ENCODE measurements at places on chromosomes 16 and 17. TPM values are rescaled to one million over a fixed set of nuclear protein-coding genes. Genes with fewer than 3 reads are reported as not detected.

The CACNG1 gene
- total RNA-seq: not detected

DNA sequence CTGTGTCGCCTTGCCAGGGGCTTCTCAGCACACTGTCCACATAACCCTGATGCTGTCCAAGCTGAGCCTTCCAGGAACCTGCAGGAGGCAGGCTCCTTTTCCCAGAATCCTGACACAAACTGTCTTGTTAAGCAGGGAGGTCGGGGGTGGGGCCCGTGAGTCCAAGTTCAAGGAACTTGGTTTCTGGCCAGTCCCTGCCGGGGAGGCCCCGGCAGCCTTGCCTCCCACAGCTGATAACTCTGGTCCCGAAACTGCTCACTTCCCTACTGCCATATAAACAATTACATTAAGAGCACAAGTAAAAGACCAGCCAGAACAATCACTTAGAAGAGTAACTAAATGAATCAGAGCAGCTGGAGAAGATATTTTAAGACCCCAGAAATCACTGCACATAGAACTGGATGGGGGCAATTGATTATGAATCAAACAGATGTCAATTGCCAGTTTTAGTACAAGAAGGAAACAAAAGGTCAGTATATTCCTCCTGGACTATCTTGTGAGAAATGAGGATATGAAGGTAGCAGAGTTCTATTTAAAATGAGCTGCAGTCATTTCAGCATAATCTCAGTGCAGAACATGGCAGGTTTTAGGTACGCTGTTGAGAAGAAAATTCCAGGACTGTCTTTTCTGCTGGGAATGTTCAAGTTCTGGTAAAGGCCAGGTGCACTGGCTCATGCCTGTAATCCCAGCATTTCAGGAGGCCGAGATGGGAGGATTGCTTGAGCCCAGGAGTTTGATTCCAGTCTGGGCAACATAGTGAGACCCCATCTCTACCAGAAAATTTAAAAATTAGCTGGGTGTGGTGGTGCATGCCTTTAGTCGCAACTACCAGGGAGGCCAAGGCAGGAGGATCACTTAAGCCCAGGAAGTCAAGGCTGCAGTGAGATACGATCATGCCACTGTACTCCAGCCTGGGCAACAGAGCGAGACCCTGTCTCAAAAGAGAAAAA lies 169.8 kb downstream of the PITPNC1 start:
- DNase-seq: peak; percentile 33

DNA sequence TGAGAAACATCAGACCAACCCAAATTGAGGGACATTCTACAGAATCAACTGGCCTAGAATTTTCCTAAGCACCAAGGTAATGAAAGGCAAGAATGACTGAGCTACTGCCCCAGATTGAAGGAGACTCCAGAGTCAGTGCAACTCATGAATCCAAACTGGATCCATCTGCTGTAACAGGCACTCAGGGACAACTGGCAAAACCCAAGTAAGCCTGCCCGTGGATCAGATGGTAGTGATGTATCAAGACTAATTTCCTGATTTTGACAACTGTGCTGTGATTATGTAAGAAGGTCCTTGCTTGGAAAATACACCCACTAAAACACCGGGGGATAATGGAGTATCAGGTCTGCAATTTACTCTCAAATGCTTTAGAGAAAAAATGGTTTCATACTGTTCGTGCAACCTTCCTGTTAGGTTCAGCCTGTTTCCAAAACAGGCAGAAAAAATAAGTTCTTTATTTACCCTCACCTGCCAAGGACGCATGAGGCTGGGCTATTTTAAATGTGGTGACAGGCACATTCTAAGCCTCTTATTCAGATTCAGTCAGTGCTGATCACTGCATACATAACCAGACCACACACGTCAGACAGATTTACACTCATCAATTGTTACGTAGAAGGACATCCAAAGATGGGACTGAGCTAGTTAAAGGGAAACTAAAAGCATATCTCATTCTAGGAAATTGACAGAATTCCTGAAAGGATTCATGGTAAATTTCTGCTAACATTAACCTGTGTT lies 7.0 kb downstream of the MBTPS1 start:
- peak; percentile 45 for DNase-seq

- DNase-seq: peak; percentile 20
These were observed 67.9 kb downstream of the ZZEF1 start for GRCh38 chr17:4074831-4075495.

The TSPAN10 gene
- 3.2 TPM for total RNA-seq

DNA sequence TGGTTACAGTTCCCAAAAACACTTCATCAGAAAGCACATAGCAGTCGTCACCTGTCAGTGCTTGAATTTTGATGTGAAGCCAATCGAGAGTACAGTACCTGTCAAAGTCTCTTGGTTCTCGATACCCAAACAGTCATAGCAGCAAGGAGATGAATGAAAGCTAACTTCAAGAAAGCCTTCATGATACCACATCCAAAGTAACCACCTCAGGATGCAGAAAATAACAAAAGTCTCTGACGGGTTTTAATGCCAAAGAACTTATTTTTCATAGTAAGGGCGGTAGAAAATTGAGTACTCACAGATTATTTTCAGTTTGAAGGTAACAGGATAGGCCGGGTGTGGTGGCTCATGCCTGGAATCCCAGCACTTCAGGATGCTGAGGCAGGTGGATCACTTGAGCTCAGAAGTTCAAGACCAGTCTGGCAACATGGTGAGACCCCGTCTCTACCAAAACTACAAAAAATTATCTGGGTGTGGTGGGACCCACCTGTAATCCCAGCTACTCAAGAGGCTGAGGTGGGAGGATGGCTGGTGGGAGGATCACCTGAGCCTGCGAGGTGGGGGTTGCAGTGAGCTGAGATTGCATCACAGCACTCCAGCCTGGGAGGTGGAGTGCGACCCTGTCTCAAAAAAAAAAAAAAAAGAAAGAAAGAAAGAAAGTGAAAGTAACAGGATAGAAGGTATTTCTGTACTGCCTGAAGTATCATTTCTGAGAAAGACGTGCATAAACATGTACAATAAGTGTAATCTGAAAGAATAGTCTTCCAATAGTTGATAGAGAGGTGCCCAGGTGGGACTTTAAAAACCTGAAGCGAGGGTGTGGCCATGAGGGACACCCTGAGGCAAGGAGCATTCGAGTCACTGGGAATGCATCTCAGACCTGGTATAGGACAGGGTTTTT lies 15.4 kb downstream of the MFSD11 start:
- no peak for DNase-seq

GRCh38 chr16:2205967-2206313 lies 686 bp downstream of the MLST8 start:
- no peak for DNase-seq

GRCh38 chr16:29810699-29811169 lies 1.3 kb upstream of the PRRT2 start:
- no peak for DNase-seq

The E2F4 gene
- 44.7 TPM for total RNA-seq

DNA sequence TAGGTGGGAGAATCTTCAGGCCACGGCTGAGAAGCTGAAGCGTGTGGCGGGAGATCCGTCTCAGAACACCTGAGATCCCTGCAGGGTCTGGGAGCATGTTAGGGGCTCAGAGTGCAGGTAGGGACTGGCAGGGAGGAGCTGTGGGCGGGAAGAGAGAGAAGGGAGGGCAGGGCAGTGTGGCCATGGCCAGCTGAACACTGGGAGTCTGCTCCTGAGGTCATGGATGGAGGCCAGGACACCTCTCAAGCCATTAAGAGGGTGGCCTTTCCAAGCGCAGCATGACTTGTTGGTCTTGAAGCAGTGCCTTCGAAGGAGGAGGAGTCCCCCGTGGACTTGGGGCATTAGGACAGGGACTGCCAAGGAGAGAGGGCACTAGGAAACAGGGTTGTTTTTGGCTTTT lies 23.7 kb downstream of the NAA60 start:
- DNase-seq: no peak

The TLCD3B gene
- 1.9 TPM for total RNA-seq

- no peak for DNase-seq
These were observed 970.5 kb upstream of the EEF2KMT start for GRCh38 chr16:6068063-6068462.

- DNase-seq: peak; percentile 83
These were observed 30.0 kb downstream of the AXIN2 start for GRCh38 chr17:65531256-65532100.

DNA sequence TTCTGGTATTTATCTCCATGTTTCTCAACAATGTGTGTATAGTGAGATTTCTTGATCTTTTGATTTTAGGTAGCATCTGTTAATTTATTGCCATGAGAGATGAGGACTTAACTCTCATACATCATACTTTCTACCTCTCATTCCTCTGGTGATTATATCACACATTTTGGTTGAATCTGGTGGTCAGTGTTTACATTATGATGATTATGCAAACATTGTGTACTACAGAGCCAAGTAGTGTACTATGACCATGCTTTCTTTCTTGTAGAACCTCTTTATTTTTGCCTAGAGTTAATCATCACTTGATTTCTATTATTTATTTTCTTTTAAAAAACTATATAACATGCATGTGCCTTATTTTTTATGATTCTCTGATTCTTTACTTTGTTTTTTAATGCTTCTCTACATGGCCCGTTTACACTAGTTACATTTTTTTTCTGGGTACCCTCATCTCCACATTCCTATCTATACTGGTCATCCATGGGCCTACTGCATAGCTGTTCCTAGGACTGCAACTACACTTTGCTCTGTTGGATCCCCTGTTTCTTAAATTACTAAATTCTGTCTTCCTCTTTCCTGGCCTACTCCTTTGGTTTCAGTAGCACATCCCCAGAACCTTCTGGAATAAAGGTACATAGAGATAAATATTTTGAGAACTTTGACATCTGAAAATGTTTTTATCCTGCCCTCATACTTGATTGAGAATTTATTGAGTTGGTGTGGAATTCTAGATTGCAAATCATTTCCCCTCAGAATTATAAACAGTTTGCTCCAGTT lies 63.0 kb upstream of the LRRC37A3 start:
- DNase-seq: no peak

The TBC1D3H gene
- not detected for total RNA-seq

DNA sequence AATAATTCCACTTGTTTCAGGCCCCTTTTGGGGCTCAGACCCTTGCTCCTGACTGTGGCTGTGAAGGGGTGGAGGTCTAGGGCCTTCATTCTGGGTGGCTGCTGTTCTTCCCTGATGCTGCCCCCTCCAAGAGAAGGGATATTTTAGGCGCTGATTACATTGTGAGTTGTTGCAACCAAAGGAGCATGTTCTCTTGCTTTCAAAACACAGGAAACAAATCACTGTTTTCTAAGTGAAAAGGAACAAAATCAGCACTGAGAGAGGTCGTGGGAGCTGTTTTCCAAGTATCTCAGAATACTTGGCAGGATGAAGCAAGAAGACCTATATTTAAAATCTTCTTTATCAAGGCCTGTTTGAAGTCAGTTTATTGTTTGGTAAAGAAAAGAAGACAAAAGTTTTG lies 25.3 kb upstream of the SEC14L1 start:
- DNase-seq: no peak

The AATK gene
- total RNA-seq: 0.54 TPM

DNA sequence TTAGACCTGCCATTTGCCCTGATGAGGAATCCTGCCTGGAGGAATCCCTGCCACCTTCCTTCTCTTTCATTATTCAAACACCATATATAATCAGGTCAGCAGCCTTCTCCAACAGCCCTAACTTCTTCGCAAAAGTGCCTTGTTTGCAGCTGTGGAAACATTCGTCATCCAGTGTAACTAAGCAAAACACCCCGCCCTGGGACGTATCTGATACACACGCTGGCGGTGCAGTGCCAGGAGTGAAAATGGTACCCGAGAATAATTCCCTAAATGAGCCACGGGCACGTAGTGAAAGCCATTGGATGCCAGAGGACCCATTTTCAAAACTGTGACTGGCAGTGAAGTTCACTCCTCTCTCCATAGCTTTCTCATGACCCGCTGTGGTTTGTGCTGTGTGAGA lies 73.7 kb downstream of the IRX3 start:
- no peak for DNase-seq

The CD300LB gene
- total RNA-seq: not detected

- DNase-seq: no peak
These were observed 26.8 kb upstream of the NKD1 start for GRCh38 chr16:50521246-50521900.

GRCh38 chr17:33200587-33200986 lies 92.5 kb downstream of the ASIC2 start:
- DNase-seq: peak; percentile 33

DNA sequence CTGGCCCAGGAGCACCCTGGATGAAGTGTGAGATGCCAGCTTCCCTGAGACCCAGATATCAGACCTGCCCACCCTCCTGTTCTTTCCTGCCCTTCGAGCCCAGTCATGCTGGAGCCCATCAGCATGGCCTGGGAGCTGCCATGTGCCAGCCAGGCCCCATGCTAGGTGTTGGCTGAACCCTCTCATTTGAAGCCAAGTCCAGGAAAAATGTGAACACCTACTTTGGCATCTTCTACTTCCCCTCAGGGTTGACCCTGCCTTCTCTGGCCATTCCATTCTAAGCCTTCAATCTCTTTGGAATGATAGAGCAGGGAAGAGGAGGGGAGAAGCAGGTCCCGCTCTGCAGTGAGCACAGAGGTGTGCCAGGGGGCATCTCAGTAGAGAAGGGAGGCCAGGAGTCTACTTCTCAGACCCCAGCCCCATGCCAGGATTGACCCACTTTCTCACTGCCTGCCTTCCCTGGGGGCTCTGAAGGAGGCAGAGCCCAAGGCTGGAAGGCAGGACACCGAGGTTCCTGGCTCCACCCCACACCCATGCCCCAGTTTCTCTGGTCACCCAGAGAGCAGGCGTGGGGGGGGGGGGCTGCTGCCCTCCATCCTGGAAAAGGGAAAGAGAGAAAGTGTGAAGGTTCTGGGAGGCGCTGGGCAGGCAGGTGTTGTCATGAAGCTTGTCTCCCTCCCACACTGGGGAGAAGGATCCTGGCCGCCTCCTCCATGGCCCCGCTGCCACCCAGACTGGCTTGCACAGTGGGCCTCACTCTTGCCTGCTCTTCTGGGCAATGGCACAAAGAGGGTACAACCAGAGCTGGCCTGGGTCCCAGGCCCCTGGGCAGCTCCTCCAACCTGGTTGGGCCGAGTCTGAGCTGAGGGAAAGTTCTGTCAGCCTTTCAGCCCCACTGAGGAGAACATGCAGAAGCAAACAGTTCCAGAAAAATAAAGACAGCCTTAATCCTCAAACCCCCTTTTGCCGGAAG lies 9.3 kb downstream of the HDAC5 start:
- no peak for DNase-seq

The CDR2L gene
- total RNA-seq: 59.1 TPM

DNA sequence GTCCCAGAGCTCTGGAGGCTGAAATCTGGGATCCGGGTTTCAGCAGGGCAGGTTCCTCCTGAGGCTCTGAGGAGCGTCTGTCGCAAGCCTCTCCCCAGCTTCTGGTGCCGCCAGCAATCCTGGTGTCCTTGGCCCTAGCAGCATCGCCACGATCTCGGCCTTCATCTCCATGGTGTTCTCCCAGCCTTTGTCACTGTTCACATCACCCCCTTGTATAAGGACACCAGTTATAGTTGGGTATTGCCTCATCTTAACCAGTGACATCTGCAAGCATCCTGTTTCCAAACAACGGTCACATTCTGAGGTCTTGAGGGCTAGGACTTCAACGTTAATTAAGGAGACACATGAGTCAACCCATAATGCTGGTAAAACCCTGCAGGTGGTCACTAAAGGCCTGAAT lies 2.8 kb upstream of the PPP1R27 start:
- DNase-seq: no peak

- DNase-seq: no peak
These were observed 87.9 kb downstream of the ZNF18 start for GRCh38 chr17:11909348-11909747.
